Astrocyte of the spinal cord (primary cell): ENCODE measurements at places on chromosomes 3 and 15.

GRCh38 chr15:92883163-92883875, 16.8 kb upstream of the CHD2 start:
- DNase-seq: peak; percentile 52

GRCh38 chr15:68817304-68818065, 3.2 kb downstream of the ANP32A start:
- peak; percentile 60 for DNase-seq

DNA sequence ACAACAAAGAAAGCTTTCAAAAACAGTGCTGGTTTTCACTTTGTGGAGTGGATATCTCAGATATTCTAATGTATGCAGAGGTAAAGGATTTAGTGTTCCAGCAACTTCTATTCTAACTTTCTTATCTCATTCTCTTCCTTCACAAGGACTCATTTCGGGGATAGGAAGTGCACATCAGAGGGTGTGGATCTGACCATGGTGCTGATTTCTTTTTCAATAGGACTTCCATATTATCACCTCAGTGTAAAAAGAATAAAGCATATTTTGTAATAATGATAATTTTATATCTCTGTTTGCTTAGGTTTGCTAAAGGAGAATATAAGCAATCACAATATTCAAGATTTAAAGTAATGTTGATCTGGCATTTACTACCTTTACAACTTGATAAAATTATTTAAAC, 12.5 kb upstream of the CADM2 start:
- no peak for DNase-seq

DNA sequence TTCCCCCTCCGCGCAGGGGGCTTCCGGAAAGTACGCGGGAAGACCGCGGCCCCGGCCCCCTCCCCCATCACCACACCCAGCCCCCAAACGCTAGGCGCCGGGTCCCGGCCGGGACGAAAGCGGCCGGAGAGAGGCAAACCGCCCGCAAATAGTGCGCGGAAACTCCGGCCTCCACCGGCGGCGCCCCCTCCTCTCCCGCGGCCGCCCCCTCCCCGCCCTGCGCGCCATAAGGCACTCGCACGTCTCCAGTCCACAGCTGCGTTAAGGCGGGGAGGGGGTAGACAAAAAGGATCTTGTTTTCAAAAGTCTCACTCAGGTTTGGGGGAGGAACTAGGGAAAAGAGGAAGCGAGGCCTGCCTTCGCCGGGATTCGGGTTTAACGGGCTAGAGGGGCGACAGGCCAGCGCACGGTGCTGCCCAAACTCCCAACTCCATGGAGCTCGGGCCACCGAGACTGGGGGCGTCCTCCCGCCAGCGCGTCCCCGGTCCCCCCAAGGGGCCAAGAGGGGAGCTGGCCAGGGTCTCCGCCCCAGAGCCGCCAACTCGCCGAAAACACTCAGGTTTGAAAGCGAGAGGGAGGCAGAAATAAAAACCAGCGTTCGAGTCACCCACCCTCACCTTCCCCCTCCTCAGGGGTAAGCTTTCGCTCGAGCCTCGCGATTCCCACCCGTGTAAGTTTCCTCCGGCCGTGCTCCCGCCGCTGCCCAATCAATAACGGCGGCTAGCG, 1.8 kb downstream of the ANP32A start:
- DNase-seq: peak; percentile 54

- no peak for DNase-seq
These were observed 75.2 kb downstream of the ITGA11 start for GRCh38 chr15:68356778-68357177.

- DNase-seq: peak; percentile 70
These were observed 660.9 kb upstream of the NAALADL2 start for GRCh38 chr3:174198199-174198598.

- no peak for DNase-seq
These were observed 912.4 kb upstream of the EPHA6 start for GRCh38 chr3:95901948-95902347.

- peak; percentile 85 for DNase-seq
These were observed 374.6 kb upstream of the CFAP20DC start for GRCh38 chr3:59424268-59425010.

GRCh38 chr3:135997554-135998320, 32.2 kb downstream of the PPP2R3A start:
- DNase-seq: no peak

- DNase-seq: no peak
These were observed 15.8 kb downstream of the GRIP2 start for GRCh38 chr3:14524311-14524711.

GRCh38 chr3:13543253-13543652, 5.7 kb upstream of the FBLN2 start:
- peak; percentile 86 for DNase-seq

- no peak for DNase-seq
These were observed 115.6 kb downstream of the ETFA start for GRCh38 chr15:76195506-76196268.

GRCh38 chr3:22951910-22952309, 251.2 kb upstream of the UBE2E2 start:
- no peak for DNase-seq

GRCh38 chr3:186024210-186024609, 84.7 kb downstream of the ETV5 start:
- peak; percentile 3 for DNase-seq

- DNase-seq: no peak
These were observed 103.1 kb downstream of the KLHL25 start for GRCh38 chr15:85691350-85692240.

DNA sequence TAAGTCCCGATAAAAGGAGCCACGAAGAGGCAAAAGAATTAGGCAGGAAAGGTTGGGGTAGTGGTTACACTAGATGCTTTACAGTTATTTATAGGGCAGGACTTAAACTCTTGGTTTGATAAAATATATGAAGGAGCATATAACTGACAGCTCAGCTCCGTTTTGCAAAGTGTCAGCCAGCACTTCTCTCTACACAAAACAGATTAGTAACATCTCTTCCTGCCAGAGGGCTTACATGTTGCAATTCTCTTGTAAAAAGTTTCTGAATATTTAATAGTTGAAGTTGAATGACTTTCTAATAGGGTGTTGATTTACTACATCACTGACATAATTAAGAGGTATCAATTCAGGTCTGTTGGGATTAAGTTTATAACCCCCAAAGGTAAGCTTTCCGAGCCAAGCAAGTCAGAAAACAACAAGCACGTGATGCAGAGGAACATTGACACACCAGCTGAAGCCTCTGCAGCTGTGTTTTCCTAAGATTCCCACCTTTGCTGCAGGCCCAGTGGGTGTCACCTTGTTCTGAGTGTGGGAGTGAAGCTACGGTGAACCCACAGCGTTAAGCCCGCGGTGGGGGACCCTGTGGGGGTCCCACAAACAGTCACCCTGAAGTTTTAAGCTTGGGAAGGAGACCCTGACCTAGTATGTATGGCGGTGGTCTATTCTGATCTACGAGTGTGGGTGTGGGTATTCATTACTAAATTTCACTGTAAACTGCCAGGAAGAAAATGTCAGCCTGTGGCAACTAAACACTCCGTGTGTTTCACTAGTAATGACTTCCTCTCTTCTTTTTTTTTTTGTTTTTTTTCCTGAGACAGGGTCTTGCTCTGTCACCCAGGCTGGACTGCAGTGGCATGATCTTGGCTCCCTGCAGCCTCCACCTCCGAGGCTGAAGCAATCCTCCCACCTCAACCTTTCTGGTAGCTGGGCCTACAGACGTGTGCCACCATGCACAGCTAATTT, 22.0 kb upstream of the ATP13A3 start:
- DNase-seq: no peak

- peak; percentile 16 for DNase-seq
These were observed 145.2 kb downstream of the SSR3 start for GRCh38 chr3:156409694-156410093.

DNA sequence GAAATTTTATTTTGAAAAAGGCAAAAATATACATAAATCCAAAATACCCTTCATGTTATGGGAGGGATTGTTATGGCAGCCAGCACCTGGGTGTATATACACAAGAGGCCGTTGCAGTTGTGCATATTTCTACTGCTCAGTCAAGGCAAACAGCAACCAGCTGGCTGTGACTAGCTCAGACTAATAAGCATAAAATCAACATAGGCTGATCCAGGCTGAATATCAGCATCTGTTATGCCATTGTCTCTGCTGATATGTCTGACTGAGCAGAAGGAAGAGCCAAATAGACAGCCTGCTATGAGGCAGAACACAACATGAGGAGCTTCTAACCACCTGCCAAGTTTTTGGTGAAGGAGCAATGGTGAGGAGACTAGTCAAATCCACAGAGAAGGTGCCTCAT, 457.5 kb upstream of the ALCAM start:
- DNase-seq: peak; percentile 82

DNA sequence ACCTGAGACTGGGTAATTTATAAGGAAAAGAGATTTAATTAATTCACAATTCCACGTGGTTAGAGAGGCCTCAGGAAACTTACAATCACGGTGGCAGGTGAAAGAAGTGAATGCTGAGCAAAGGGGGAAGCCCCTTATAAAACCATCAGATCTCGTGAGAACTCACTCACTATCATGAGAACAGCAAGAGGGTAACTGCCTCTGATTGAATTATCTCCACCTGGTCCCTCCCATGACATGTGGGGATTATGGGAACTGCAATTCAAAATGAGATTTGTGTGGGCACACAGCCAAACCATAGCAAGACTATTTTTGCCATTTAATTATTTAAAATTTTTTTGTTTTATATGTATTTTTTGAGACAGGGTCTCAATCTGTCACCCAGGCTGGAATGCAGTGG, 27.0 kb upstream of the KCTD6 start:
- no peak for DNase-seq

DNA sequence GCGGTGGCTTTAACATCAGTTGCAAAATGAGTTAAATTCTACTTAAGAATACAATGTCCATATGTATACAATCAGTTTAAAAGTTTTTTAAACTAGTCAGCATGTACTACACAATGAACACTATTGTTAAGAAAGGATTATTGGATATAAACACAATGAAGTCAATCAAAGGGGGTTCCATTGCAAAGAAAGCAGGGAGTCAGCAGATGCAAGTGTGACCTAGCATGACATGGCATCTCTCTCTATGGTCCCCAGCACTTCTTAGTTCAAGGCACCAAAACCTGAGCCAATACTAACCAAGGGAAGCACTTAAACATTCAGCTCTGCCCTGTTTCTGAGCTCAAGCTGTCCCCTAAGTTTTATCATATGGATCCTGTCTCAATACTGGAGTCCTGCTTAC, 17.0 kb downstream of the KLHL6 start:
- DNase-seq: no peak

DNA sequence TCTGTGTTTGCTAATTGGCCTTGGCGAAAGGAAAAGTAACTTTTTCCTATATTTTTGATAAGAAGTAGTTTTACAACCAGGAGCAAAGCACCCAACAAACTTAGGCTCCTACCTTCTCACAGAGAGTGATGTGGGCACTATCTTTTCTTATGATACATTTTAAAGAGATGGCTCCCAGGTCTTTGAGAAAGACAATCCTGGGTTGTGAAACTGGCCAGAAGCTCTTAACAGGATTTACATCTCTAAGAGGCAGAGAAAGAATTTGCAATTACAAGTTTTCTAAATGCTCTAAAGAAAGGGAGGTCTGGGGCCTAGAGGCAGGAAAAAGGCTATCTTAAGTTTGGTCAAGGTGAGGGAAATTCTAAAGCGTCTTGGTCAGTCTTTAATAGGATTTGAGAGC, 609.7 kb downstream of the VGLL3 start:
- DNase-seq: no peak

- DNase-seq: no peak
These were observed 284.6 kb upstream of the C2CD4B start for GRCh38 chr15:62449638-62450037.
